H54 (cell line): ENCODE measurements at places on chromosomes 3 and 15.

DNA sequence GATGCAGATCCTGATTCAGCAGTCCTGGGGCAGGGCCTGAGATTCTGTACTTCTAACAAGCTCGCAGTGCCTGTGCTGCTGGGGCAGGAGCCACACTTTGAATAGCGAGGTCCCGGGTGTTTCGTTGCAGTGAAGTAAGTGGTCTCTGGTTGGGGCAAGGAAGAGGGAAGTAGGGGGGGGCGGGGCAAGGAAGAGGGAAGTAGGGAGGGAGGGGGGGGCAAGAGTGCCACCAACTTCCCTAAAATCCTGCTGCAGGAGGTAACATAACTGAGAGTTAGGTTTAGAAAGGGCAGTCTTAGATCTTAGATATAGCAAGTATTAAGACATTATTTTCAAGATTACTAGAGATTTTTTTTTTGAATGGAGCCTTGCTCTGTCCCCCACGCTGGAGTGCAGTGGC lies 35.5 kb downstream of the CRTAP start:
- DNase-seq: no peak

GRCh38 chr3:54515441-54516213 lies 393.3 kb downstream of the CACNA2D3 start:
- DNase-seq: no peak

DNA sequence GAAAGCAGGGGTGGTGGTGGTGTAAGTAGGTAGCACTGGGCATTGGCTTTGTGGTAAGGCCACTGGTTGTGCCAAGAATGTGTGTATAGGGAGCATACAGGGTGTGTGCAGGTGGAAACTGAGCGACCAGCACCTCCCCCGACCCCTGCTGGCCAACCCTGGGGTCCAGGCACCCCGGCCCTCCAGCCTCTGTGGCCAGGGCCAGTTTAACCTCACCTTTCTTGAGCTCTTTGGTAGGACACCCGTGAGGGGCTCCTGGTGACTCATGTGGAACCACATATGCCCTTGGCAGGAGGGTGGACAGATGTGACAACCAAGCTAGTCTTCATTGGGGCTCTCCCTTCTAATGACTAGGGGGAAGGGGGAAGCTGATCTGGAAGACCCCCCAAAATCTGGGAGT lies 19.5 kb downstream of the SHF start:
- DNase-seq: no peak

DNA sequence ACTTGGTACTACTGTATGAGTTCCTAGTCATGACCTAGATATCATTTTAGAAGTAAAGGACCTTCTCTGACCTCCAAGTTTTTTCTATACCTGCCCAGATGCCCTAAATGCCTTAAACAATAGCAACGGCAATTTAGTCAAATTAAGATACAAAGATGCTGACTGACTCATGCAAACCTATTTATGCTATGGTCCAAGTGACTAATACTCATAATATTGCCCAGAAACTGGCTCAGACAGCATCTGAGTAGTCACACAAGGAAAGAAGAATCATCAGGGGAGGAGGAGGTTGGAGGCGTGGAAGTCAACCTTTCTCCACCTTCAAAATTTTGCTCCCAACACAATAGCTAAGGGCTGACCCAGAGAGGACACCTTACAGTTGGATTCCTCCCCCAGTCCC lies 6.8 kb downstream of the FYCO1 start:
- DNase-seq: peak; percentile 50

DNA sequence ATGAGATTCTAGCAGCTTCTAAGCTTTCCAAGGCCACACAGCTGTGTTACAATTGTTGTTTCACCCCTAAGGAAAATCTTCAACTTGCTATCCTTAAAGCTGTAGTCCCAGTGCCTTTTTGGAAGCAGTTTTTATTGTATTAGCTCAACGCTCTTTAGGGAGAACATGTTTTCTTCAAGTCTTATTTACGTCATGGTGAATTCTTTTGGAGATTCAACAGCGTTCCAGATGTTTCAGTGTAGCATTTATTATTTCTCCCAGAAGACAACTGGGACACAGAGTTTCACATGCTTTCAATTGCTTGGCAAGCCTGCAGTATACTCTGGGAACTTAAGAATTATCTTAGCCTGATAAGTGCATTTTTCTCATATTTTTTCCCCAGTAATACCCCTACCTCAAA lies 888.3 kb downstream of the PLOD2 start:
- DNase-seq: no peak

DNA sequence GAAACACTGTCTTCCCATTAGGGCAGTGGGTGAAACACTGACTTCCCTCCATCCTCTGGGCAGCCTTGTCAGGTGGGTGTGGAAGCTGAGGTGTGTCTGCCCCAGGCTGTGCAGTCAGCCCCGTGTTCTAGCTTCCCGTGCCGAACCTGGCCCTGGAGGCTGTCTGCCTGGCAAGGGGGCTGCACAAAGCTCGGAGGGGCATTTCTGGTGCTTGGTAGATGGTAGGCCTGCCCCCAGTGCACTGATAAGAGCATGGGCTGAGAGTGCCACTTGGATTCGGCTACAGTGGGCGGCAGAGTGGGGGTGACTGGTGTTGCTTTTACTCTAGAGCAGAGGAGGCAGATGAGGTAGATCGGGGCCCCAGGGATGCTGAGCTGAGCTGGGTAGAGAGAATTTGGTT lies 21.3 kb downstream of the IGF1R start:
- no peak for DNase-seq

- DNase-seq: peak; percentile 6
Measured at GRCh38 chr3:28077572-28077971, 163.8 kb upstream of the CMC1 start.

GRCh38 chr3:48456456-48456855 lies 9.9 kb downstream of the ATRIP start:
- DNase-seq: no peak

DNA sequence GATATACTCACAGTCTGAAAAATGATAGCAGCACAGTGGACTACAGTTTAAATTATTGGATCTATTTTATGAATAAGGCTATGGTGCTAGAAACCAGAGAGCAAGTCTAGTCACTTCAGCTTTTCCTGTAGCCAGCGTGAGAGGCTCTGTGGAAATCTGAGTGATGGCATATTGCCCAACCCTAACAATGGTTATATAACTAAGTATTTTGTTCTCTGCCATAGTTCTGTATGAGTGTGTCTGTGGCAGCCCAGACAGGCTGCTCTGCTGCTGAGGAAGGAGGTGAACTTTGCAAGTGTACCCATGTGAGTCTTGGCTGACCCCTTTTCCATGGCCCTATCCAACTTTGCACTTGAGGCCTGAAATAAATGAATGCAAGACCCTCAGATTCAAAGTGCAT lies 105.7 kb downstream of the LRTM1 start:
- DNase-seq: no peak

DNA sequence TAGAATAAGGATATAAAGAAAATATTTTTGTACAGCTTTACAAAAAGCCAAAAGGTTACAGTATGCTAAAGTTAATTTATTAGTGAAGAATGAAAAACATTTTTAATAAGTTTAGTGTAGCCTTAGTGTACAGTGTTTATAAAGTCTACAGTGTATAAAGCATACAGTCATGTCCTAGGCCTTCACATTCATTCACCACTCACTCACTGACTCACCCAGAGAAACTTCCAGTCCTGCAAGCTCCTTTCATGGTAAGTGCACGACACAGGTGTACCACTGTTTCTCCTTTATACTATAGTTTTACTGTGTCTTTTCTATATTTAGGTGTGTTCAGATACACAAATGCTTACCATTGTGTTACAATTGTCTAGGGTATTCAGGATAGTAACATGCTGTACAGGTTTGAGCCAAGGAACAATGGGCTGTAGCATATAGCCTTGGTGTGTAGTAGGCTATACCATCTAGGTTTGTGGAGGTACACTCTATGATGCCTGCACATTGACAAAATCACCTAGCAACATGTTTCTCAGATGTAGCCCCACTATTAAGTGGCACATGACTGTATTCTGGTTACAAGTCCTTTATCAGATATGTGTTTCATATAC lies 197.1 kb upstream of the KBTBD8 start:
- DNase-seq: no peak

GRCh38 chr15:86115145-86115801 lies 35.6 kb downstream of the AGBL1 start:
- no peak for DNase-seq

DNA sequence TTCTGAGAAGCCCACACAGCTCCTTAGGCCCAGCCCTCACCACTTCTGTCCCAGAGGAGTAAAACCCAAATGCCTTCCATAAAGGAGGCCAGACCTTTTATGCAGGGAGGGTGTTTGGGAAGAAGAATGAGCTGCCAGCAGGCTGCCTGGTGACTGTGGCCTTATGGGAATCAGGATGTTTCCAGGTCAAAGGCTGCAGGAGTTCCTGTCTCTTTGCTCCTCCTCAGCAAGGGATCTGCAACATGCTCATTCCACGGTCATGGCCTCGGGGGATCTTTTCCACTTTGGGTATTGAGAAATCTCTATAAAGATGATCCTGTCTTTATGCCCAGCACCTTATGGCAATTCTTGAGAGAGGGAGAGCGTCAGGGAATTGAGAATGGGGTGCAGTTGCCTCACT lies 25.2 kb upstream of the MAGEF1 start:
- DNase-seq: no peak

- no peak for DNase-seq
Measured at GRCh38 chr15:33028495-33028894, 166.0 kb downstream of the FMN1 start.

DNA sequence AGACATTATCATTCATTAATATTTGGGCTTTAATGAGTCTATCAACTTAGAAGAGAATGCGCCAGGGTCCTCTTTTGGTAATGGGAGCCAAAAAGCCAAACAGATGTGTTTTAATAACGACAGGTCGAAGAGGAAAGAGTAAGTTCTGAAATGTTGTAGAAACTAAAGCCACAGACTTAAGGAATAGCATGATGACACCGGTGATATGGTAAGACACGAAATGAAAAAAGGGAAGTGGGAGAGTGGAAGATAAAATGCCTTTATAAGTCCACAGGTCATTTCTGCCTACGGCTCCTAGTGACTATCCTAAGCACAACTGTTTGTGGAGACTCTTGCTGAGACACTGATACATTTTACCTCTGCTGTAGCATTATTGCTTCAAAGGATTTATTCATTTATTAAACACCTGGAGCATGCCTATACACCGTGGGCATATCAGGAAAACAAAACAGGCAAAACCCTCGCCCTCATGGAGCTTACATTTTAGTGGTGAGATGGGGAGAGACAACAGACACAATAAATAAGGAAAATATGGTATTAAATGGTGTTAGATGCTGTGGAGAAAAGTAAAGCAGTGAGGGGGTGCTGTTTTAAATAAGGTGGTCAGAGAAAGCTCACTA lies 11.7 kb upstream of the CD47 start:
- DNase-seq: no peak

- no peak for DNase-seq
Measured at GRCh38 chr3:30567139-30567753, 39.2 kb upstream of the TGFBR2 start.

GRCh38 chr3:105730801-105731354 lies 137.9 kb downstream of the CBLB start:
- DNase-seq: no peak

- DNase-seq: no peak
Measured at GRCh38 chr15:61342390-61342789, 113.3 kb upstream of the RORA start.

- peak; percentile 44 for DNase-seq
Measured at GRCh38 chr3:189981668-189982067, 139.0 kb downstream of the P3H2 start.

DNA sequence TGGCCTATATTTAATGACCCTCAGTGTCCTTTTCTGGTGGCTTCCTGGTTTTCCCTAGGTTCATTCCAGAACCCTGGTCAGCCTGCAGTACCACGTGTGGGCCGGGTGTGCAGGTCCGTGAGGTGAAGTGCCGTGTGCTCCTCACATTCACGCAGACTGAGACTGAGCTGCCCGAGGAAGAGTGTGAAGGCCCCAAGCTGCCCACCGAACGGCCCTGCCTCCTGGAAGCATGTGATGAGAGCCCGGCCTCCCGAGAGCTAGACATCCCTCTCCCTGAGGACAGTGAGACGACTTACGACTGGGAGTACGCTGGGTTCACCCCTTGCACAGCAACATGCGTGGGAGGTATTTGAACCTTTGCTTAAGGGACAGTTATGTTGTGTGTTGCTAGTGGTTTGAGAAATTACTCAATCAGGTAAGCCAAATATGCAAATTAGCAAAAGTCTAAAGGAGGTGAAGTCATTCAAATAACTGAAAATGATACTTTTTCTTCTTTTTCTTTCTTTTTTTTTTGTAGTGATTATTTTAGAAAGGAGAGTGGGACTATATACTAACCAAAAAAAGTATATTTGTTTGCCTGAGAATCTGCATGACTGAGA lies 259.2 kb downstream of the ADAMTSL3 start:
- DNase-seq: no peak

GRCh38 chr15:40256638-40257235 lies 17.9 kb downstream of the PAK6 start:
- DNase-seq: no peak

GRCh38 chr3:139772539-139773500 lies 95.0 kb upstream of the NMNAT3 start:
- no peak for DNase-seq

DNA sequence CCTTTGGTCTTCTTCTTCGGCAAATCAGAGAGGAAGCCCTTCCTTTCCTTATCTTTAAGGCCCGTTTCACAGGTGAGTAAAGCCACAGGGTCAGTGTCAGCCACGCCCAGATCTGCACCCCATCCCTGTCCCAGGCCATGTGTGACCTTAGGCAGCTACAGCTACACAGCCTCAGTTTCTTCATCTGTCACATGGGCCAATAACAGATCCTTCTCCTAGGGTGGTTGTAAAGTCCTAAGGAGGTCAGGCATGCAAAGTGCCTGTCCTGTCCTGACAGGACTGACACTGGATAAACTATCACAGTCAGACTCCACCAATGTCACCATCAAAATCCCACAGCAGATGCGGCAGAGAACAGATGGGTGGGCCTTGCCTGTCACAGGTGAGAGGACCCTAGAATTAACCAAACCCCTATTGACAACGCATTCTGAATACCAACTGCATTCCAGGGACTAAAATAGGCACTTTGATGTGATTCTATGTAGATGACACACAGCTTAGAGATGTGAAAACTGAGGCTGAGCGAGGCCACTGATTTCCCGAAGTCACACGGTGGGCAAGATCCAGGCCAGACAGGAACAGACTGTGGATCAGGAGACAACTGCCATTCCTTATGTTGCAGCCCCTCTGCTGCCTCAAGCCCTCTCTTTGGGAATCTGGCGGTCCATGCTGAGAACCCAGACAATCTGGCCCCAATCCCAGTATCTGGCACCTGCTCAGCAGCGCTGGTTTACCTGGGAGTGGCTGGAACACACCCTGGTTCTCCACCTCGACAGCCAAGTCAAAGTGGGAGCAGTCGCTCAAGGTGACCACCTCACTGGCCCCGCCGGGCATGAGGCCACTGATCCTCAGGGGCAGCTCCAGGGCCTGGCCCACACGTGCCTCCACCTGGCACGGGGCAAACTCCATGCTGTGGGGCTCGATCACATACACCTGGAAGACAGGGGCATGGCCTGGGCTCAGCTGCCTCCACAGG lies 48.7 kb downstream of the NUP210 start:
- no peak for DNase-seq

- no peak for DNase-seq
Measured at GRCh38 chr3:81793410-81793809, 32.0 kb upstream of the GBE1 start.

GRCh38 chr3:177396733-177397132 lies 199.5 kb upstream of the TBL1XR1 start:
- DNase-seq: no peak

- peak; percentile 35 for DNase-seq
Measured at GRCh38 chr15:26081758-26082220, 218.7 kb upstream of the ATP10A start.
